Uterine smooth muscle cell (primary cell): ENCODE measurements at places on chromosomes 5 and 9. TPM values are rescaled to one million over a fixed set of nuclear protein-coding genes. Genes with fewer than 3 reads are reported as not detected.

ZNF622 gene
- 67.7 and 74.9 TPM in 2 replicates for total RNA-seq

PCDHA9 gene
- total RNA-seq: 0.11 and 0.12 TPM in 2 replicates

RGP1 gene
- total RNA-seq: 11.1 and 12.6 TPM in 2 replicates

JMY gene
- total RNA-seq: 7.7 and 23.0 TPM in 2 replicates

CAMK2A gene
- total RNA-seq: 1.4 and 1.8 TPM in 2 replicates

SPATA6L gene
- total RNA-seq: 0.22 and 1.1 TPM in 2 replicates

RMRP gene
- 11,544 and 12,668 TPM in 2 replicates for total RNA-seq

BHMT2 gene
- 4.5 and 6.8 TPM in 2 replicates for total RNA-seq

ADRB2 gene
- 0.12 and 0.22 TPM in 2 replicates for total RNA-seq

TRPM6 gene
- under 0.01 TPM in 2 replicates for total RNA-seq

CCDC187 gene
- under 0.01 TPM in 1 of 2 replicates, not detected in the other for total RNA-seq

DOLPP1 gene
- 9.7 and 14.1 TPM in 2 replicates for total RNA-seq

C5orf34 gene
- 4.4 and 11.5 TPM in 2 replicates for total RNA-seq

BTNL9 gene
- not detected in 2 replicates for total RNA-seq

PCDHGA12 gene
- total RNA-seq: 15.5 and 21.5 TPM in 2 replicates

NME5 gene
- total RNA-seq: 1.7 and 3.4 TPM in 2 replicates

NR5A1 gene
- total RNA-seq: not detected in 2 replicates

CKMT2 gene
- total RNA-seq: 8.6 and 25.2 TPM in 2 replicates

DBH gene
- total RNA-seq: not detected in 2 replicates

PCDHA5 gene
- total RNA-seq: 0.11 and 0.12 TPM in 2 replicates

CACNA1B gene
- total RNA-seq: 0.11 and 0.12 TPM in 2 replicates

GPR21 gene
- total RNA-seq: 1.4 and 1.5 TPM in 2 replicates

NUDT12 gene
- 17.2 and 22.7 TPM in 2 replicates for total RNA-seq
